Pancreas (tissue), 10 donors: ENCODE measurements at places on chromosomes 4 and X. TPM values are rescaled to one million over a fixed set of nuclear protein-coding genes. Genes with fewer than 3 reads are reported as not detected.

The MED14 gene
- 7.6 TPM for polyA plus RNA-seq

The GUCY1B1 gene
- polyA plus RNA-seq: 12.4 TPM

The FGFR3 gene
- polyA plus RNA-seq: 300 TPM

The FOXP3 gene
- polyA plus RNA-seq: not detected

The CLNK gene
- polyA plus RNA-seq: 0.02 TPM

The TBC1D19 gene
- 1.8 TPM for polyA plus RNA-seq

The SLC7A11 gene
- 0.42 TPM for polyA plus RNA-seq

The CASK gene
- polyA plus RNA-seq: 6.6 TPM

The SMIM31 gene
- 0.54 TPM for polyA plus RNA-seq

The TEX13B gene
- polyA plus RNA-seq: not detected
